ENCODE measurements at places on chromosomes 7 and 10.

- no peak for DNase-seq
These were observed 11.3 kb downstream of the GPRIN2 start for GRCh38 chr10:46544989-46545791.

- DNase-seq, result no peak
These were observed 207.2 kb upstream of the GPR26 start for GRCh38 chr10:123458933-123459332.

DNA sequence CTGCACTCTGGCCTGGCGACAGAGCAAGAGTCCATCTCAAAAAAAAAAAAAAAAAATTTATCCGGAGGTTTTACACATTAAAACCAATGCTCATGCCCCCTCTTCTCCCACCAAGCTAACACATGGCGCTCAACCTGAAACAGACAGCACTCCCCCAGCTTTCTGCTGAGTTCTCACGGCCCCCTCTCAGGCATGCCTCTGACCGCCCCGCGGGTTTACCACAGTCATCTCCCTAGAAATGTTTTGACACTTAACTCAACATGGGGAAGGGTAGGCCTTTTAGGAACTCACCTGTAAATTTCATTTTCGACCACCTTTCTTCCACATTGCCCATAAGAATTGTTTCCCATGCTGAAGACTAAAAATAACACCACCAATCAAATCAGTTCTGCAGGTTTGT, 9.3 kb downstream of the RCC1L start:
- DNase-seq, result no peak

- no peak for DNase-seq
These were observed 19.9 kb downstream of the ADAP1 start for GRCh38 chr7:934469-935163.

- no peak for DNase-seq
These were observed 955 bp downstream of the DUS4L start for GRCh38 chr7:107564553-107565298.

GRCh38 chr7:105840981-105841749, 35.2 kb downstream of the ATXN7L1 start:
- no peak for DNase-seq

DNA sequence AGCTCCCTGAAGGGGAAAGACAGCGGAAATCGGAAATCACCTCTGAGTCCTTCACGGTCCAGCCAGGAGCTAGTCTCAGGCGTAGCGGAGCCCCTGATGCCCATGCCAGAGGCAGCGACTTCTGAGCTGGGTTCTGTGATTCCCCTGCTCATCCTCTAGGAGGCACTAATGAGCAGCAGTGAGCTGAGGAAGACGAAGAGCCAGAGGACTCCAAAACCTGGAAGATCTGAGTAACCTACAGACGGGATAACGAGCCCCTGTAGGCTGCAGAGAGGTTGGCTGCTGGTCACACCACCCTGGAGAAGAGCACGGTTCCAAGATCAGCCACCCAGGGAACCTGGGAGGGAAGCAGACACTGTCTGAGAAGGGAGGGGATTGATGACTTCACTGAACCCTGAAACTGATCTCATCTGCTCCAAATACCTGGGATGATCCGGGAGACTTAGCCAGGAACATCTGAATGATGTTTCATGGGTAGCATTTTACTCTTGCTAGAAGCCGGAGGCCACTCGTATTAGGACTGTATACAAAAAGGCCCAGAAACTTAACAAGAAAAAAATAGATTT, 304.1 kb downstream of the PAXIP1 start:
- DNase-seq, result no peak

DNA sequence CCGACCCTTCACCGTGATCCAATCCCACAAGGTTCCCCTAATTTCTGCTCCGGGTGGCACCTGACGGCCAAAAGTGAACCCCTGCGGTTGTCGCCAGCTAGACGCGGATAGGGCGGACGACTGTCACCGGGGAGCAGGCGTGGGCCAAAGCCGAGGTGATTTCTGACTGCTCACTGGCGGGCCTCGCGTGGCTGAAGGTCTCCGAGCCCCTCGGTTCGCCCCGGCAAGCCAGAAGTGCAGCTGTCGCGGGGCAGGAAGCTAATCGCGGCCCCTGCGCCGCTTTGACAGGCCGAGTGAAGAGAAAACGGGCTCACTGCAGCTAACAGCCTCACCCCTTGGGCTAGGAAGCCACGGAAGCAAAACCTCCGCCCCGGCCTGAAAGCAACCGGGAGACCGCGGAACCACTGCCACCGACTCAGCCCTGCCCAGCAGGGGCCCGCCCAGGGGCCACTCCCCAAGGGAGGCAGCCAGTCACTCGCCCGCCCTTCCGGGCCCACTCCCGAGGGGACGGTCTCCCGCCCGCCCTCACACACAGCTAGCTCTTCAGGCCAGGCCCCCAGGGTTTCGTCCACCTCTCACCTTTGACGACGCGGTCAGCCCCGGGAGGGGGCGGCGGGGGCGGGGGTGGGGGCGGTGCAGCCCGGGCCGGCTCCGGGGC, 469 bp downstream of the PPP3CB start:
- DNase-seq, result peak; percentile 64

DNA sequence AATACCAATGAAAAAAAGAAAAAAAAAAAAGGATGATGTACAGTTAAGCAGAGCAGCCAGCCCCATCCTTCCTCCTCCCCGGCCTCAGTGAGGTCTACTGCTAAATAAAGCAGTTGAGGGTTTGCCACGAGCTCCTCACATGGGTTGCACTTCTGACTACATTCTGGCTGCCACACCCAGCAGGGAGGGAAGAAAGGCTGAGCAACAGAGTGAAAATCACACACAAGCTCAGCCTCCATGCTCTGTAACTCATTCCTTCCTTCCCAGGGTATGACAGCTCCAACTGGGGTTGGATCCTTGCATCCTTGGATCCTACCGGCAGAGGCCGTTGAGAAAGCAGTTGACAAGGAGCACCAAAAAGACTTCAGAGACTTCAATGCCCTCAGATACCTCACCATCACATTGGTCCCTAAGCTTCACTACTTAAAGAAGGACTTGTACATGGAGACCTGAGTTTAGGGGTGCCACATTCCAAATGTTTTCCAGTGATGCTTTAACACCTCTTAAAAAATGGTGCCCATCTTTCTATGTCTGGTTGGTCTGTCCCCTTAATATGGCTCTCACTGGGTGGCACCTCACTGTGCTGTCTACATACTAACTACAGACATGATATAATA, 52.9 kb upstream of the PIK3CG start:
- DNase-seq, result no peak

DNA sequence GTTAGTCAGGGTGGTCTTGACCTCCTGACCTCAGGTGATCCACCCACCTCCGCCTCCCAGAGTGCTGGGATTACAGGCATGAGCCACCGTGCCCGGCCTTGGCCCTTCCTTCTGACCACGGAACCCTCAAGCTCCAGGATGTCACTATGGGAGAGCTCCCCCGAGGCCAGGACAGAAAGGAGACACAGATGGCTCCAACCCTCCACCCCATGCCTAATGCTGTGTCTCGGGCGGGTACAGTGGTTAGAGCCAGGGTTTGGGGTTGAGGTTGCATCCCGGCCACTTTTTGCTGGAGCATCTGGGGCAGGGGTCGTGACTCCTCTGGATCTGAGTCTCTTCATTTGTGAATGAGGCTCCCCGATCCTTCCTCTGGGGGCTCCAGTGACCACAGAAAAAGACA, 8.1 kb downstream of the MYL10 start:
- no peak for DNase-seq

DNA sequence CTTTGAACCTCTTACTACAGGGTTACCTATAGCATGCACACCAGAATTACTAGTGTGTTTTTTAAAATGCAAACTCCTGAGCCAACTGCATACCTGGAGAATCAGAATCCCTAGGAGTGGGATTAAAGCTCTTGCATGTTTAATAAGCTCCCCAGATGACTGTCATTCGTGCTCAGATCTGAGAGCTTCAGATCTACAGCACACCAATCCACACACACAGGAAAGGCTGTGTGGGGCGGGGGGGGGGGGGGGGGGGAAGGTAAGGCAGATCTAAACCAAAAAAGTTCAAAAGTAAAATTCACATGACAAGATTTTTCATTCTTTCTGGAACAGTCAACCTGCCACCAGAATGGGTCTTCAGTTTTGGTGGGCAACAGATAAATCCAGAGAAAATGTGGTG, 5.5 kb downstream of the FAM3C start:
- no peak for DNase-seq

DNA sequence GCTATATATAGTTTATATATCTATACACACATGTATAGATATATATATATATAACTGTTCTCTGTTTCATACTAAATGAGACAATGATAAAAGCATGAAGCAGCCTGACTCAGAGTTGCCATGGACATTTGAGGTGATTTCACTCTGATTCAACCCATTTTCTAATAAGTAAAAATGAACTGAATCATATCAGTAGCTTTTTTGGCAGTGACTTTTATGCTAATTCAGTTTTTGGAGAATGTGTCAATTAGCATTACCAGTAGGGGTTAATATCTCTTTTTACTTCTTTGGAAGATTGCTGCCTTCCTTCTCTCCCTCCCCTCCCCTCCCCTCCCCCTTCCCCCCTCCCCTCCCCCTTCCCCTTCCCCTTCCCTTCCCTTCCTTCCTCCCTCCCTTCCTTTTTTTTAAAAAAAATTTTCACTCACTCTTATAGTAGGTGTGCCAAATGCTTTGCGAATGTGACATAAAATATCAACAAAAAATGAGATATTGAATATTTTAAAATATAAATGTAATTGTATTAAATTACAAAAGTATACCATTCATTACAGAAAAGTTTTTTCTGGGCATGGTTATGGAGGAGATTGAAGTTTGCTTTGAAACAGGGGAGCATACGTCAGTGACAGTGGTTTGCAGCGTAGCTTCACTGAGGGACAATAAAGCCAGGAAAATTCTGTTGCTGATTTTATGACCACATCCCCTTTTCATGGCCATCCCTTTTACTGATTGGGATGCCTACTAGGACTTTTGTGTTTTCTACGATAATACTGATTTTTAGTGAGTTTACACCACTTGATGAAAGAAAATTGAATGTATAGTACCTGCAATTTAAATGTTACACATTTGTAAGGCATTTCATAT, 64.0 kb upstream of the KLF6 start:
- no peak for DNase-seq

GRCh38 chr10:118827466-118828155, 72.8 kb upstream of the CACUL1 start:
- no peak for DNase-seq

DNA sequence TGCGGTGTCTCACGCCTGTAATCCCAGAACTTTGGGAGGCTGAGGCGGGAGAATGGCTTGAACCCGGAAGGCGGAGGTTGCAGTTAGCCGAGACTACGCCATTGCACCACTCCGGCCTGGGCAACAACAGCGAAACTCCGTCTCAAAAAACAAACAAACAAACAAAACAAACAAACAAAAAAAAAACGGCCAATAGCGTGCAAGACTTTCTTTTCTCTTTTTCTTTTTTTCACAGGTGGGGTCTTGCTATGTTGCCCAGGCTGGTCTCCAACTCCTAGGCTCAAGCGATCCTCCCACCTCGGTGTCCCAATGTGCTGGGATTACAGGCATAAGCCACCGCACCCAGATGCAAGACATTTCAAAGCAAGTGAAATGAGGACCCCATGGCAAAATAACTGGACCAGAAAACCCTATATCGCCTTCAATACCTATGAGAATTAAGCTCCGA, 1.6 kb downstream of the PSAP start:
- no peak for DNase-seq

- no peak for DNase-seq
These were observed 155.4 kb downstream of the NEURL1 start for GRCh38 chr10:103648636-103649532.

GRCh38 chr7:150737265-150738055, at the start of gene GIMAP5:
TSS of gene GIMAP5 (plus strand) at chr7:150737418. CDS start at chr7:150740885, 3,467 bp downstream.
- DNase-seq, result no peak

GRCh38 chr7:40544221-40544723, 409.5 kb downstream of the SUGCT start:
- DNase-seq, result no peak

DNA sequence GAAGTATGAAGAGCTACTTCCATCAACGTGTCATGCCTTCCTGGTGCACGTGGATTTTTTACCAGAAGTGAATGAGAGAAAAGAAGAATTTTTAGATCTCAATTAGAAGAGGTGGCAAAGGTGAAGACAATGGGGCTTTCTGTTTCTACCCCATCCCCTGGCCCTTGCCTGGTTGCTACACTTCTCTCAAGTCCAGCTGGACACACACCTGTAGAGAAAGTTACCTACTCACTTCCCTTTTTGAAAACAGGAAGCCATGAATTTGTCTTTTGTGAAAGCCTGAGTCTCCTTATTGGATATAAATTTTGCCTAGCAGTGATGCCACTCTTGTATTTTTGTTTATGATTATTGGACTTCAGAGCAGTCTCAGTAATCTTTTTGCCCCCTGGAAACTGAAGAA, 142.9 kb upstream of the AKR1E2 start:
- DNase-seq, result no peak

DNA sequence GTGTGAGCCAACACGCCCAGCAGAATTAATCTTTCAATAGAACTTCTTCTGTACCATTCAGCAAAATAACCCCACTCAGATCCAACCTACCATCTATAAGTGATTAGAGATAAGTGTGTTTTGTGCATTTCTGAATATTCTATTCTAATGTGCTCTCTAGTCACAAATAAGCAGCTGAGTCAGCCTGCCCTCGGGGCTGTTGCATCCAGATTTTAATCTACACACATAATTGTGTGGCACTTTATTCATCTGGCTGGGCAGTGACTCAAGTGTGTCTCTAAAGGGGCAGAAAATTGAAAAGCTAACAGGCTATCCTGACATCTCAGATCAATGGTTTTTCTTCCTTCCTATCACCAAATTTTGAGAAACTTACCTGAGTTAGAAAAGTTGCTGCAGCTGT, 60.3 kb downstream of the PRR15 start:
- no peak for DNase-seq

GRCh38 chr7:80859272-80859970, 59.4 kb downstream of the SEMA3C start:
- no peak for DNase-seq

GRCh38 chr10:110210674-110211464, 3.5 kb downstream of the MXI1 start:
- peak; percentile 84 for DNase-seq

DNA sequence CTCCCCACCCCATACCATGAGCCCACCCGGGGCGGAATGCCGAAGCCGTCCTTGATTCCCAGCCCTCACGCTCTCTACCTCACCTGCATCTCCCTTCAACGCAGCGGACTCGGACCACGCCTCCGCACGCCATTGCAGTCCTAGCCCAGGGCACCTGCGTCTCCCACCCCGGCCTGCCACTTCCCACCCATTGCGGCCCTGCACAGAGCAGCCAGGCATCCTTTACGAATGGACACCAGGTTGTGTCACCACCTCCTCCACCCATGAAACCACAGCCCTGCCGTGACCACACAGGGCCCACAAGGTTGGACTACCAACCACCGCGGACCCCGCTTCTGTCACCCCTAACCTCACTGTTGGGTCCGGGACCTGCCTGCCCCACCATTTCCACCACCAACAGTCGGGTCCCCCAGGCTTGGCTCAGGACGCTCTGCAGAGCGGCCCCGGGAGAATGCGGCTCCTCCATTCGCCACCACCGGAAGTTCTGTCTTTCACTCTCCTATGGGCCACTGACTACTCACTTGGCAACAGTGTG, 232.5 kb downstream of the MAD1L1 start:
- DNase-seq, result no peak

- no peak for DNase-seq
These were observed 665.1 kb upstream of the GALNT17 start for GRCh38 chr7:70466725-70467364.

GRCh38 chr10:79375321-79376077, 28.2 kb downstream of the PPIF start:
- no peak for DNase-seq

- DNase-seq, result no peak
These were observed 90.6 kb upstream of the OIT3 start for GRCh38 chr10:72802763-72803505.

- DNase-seq, result no peak
These were observed 34.0 kb downstream of the DLD start for GRCh38 chr7:107924841-107925504.

GRCh38 chr7:38368191-38368605, 94.8 kb upstream of the TARP start:
- DNase-seq, result peak; percentile 49

Data from stimulated activated CD4-positive, alpha-beta T cell treated with anti-CD3 and anti-CD28 coated beads, Interleukin-1b, Interleukin-23, amount 100 ng/mL, for 1 hour (primary cell).